ENCODE measurements at places on chromosomes 3 and 15. TPM values are rescaled to one million over a fixed set of nuclear protein-coding genes. Genes with fewer than 3 reads are reported as not detected.

The GPR149 gene
- total RNA-seq, result not detected

DNA sequence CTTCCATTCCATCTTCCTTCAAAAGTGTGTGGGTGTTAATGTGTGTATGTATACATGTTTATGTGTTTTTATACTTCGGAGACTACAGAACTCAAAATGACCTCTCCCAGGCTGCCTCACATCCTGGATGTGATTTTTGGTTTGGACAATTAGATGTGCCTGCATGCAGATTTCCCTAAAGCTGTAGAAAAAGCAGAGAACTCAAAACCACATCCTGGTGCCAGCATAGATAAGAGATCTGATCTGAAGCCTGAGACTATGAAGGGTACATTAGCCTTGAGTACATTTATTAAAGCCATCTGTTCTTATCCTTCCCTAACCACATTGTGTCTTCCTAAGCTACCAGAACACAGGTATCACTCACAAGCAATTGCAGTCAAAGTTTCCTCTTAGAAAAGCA lies 319.4 kb upstream of the RASGRP1 start:
- DNase-seq, result no peak

GRCh38 chr3:76497636-76498035 lies 542.3 kb upstream of the ROBO2 start:
- no peak for DNase-seq

The SPSB4 gene
- not detected for total RNA-seq

DNA sequence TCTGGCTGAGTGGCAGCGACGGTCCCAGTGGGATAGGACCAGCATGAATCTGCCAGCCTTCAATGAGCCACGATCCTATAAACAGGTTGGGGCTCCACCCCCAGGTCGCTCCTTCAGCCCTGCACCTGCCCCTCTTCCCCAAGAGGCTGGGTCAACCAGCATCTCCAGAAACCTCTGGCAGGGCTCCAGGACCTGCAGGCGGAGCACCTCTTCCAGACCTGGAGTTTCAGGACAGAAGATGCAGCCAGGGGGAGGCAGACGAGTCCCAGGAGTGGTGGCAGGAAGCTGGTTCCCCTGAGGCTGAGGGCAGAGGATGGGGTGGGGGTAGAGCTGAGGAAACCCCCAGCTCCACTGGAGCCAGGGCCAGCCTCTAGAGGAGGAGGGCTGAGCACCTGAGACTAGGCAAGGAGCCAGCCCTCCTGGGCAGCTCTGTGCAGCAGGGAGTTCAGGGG lies at the start of gene PLA2G4D:
Gene PLA2G4D (minus strand): TSS at position 51 of the 452 bp plus-strand sequence. CDS start 103 bp downstream, outside the sequence.
- no peak for DNase-seq

GRCh38 chr3:117184574-117184973 lies 475.0 kb downstream of the TUSC7 start:
- no peak for DNase-seq

DNA sequence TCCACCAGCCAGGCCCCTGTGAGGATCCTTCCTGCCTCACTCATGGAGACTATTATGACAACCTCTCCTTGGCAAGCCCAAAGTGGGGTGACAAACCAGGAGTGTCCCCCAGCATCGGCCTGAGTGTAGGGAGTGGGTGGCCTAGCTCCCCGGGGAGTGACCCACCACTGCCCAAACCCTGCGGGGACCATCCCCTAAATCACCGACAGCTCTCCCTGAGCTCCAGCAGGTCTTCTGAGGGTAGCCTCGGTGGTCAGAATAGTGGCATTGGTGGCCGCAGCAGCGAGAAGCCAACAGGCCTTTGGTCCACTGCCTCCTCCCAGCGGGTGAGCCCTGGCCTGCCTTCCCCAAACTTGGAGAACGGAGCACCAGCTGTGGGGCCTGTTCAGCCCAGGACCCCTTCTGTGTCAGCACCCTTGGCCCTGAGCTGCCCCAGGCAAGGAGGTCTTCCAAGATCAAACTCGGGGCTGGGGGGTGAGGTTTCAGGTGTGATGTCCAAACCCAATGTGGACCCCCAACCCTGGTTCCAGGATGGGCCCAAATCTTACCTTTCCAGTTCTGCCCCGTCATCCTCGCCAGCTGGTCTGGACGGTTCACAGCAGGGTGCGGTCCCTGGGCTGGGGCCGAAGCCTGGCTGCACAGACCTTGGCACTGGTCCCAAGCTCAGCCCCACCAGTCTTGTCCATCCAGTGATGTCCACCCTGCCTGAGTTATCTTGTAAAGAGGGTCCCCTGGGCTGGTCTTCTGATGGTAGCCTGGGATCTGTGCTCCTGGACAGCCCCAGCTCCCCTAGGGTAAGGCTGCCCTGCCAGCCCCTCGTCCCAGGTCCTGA lies 1.0 kb downstream of the LIMD1 start:
- DNase-seq, result no peak

DNA sequence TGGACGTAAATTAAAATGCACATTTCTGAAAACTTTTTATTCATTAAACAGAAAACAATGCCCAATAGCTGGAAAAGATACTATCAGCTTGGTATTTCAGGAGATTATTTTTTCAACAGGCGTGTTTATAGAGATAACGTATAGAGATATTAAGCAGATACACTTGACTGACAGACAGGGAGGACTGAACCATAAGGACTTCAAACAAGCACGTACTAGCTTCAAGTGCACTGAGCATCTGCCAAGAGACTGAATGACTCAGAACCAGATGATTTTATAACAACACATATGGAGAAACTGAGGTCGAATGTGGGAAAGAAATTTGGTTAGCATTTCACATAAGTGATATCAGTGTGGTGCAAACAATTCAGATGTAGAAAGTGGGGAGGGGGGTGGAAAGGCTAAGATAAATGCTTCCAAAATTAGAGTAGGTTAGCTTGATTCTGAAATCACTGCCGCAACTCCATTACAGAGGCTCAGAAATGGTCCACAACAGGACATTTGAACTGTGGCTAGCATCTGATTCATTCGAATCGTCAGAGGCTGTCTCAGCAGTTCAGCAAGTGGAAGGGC lies 103.5 kb downstream of the SEMA6D start:
- DNase-seq, result no peak

- DNase-seq, result no peak
Observed at GRCh38 chr3:164387236-164387635, 691.1 kb downstream of the SI start.

GRCh38 chr3:159854500-159855124 lies 134.0 kb upstream of the IL12A start:
- no peak for DNase-seq

DNA sequence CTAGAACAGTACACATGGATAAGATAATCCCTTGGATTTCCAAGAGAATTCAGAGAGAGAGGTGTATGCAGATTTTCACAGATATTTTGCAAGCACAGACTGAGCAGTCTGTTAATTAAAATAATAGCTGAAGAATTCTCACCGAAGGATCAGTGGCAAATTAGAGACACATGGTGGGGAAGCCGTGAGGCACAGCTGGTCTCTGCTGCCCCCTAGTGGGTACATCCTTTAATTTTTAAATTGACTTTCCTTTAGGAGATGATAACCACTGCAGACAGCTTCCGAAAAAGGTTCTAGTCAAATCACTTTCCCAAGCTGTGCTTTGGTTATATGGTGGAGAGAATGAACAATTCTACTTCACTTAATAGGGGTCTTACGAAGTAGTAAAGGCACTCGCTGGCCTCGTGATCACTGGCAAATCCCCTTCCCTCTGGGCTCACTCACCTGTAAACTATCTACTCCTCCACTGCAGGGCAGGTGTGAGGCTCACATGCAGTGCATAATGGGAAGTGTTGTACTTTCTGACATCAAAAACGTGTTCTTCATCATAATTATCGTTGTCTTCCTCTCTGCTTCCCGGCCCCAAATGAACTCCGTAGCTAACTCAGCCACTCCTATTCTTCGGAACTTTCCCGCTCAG lies 19.5 kb downstream of the MESD start:
- DNase-seq, result peak; percentile 76

The NGLY1 gene
- 49.0 TPM for total RNA-seq

The PPP1R14D gene
- total RNA-seq, result not detected

DNA sequence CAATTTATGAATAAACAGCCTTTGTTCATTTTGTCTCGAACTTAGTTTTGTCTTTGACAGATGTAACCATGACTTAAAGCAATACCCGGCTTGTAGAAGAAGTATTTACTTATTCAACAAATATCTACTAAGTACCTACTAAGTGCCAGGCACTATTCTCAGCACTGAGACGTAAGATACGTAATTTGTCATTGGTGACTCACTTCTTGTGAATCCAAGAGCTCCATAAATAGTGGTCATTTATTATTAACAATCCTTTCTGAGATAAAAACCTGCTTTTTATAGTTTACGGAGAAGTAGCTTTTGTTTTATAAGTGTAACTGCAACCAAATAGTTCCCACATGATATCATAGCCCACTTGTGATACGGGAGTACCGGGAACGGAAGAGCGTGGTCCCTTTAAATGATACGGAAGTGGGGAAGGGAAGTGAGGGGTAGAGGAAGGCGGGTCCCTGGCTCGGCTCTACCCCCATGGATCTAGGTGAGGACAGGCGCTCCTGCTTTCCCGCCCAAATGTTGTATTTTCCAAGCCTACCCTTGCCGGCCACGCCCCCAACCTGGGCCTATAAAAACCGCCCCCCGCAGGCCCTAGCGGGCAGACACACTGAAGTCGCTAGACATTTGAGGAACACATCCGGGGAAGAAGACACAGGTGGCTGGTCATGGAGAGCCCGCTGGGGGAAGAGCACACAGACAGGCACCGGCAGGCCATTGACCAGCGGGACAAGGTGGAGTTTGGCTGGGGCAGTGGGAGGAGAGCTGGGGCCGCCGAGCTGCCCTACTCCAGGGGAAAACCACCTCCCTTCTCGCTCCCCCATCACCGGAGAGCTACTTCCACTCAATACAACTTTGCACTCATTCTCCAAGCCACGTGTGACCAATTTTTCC lies at the start of gene SAMMSON:
Gene SAMMSON (plus strand): TSS at position 594 of the 888 bp plus-strand sequence.
- DNase-seq, result no peak

The ZNF80 gene
- total RNA-seq, result 0.67 TPM
